NB4 (cell line): ENCODE measurements at places on chromosomes 16 and 17.
A peak's percentile ranks its signal among the peaks of the same experiment; 100 is the strongest.

DNA sequence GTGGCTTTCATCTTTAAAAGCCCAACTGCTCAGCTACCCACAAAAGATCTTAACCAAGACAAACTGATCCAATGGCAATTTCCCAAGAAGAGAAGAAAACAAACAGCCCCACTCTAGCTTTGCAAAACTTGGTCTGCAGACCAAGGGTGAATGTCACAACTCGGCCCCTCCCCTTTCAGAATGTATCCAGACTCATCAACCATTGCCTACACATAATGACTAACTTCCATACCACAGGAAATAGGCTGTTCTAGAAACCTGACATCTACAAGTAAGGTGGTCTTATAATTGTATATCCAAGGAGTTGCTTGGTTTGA, 16.0 kb downstream of the DCUN1D3 start:
- peak; percentile 48 for DNase-seq

- no peak for DNase-seq
Measured at GRCh38 chr17:83106913-83107655, 27.7 kb downstream of the METRNL start.

- DNase-seq = peak; percentile 55
Measured at GRCh38 chr17:29042679-29043538, at the start of gene PIPOX. TSS of gene PIPOX (plus strand) at chr17:29043141. CDS start at chr17:29043226, 85 bp downstream.

DNA sequence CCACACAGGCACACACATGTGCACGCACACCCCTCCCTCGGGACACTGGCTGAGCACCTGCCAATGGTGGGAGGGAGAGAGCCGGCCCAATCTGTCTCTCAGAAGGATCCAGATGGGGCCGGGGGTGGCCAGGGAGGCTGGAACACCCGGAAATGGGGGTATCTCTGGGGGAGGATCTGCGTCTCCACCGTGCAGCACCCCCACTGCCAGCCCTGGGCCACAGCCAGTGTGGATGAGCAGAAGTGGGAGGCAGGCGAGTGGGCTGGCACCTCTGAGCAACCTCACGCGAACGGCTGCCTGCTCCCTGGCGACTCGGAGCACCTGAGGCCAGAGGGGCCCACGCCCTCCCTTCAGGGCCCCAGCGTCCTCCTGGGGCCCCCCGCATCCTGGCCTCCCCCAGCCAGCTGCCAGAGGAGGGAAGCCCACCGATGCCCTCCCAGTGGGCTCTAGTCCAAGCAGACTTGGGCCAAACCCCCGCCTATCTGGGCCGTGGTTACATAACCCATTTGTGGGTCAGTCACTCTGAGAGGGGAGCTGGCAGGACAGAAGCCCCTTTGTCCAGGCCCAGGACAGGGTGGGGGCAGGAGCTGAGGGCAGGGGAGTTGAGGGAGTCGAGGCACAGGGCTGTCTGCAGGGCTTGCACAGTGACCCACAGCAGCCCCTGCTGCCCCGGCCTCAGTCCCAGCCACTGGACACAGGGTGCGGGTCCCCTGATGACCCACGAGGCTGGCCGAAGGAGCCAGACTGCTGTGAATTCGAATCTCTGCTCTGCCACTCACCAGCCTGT, 5.6 kb downstream of the CASKIN1 start:
- DNase-seq = no peak

- DNase-seq = no peak
Measured at GRCh38 chr16:27256861-27257260, 11.7 kb downstream of the NSMCE1 start.

- DNase-seq = no peak
Measured at GRCh38 chr17:51692917-51693316, 432.6 kb downstream of the UTP18 start.

GRCh38 chr16:71732587-71732986, 8.1 kb upstream of the PHLPP2 start:
- DNase-seq = no peak

GRCh38 chr16:65122724-65123395, 997 bp upstream of the CDH11 start:
- no peak for DNase-seq

- no peak for DNase-seq
Measured at GRCh38 chr16:23486480-23486879, 23.8 kb downstream of the GGA2 start.

DNA sequence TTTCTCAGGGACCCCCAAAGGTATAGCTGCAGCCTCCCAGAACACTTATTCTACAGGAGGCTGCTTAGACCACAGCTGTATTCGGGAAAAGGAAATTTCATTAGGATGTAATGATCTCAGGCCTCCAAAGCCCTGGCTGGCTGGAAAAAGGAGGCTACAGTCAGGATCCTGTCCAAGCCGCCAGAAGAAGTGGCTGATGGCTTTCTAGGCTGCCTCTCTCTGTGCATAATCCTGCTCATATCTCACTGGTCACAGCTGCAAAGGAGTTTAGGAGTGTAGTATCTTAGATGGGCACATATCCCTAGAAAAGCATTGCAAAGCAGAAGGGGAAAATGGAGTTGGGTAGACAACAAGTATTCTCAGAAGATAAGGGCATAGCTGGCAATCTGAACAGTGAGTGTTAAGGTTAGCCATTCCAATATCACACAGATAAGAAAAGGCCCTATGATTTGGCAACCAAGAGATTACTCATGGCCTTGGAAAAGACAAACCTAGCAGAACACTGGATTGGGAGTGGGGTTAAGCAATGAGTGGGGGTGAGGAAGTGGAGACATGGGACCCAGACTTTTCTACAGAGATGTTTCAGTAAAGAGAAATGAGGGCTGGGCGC, 26.0 kb upstream of the PRKCA start:
- DNase-seq = no peak

DNA sequence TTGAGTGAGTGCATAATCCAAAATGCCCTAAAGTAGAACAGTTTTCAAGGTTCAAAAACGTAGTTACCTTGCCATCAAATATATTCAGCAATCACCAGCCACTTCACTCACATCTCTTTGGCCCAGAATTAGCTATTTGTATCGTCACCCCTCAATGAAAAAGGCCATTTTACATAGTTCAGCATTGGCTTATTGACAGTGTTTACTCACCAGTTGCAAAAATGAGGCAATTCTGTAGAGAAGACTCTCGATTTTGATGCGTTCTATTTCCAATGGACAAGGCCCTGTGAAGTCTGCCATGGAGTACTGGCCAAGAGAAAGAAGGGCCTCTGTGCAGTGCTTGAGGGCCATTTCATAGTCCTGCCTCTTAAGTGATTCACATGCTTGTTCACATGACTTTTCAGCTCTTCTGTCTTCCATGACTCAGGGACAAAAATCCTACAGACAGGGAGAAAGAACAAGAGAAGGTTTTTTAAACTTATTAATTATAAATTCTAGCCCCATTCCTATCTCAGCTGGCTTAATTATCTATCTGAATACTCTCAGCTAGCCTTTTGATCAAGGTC, 26.5 kb downstream of the HELZ start:
- DNase-seq = no peak

DNA sequence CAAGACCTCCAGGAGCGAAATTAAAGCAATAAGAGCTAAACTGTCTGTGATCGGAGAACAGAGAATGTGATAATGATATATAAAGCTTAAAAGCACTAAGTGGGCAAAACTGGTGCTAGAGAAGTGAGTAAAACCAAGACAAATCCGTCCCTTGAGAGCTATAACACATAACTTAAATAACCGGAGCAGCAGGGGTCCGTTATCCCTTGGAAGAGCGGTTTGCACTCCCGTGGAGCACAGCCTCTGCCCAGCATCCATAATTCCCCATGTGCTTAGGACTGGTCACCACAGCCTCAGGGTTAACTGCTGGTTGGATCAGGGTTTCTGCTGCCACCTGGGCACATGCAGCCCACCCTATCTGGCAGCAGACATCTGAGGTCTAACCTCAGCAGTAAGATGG, 489.0 kb downstream of the NPIPA7 start:
- DNase-seq = no peak

DNA sequence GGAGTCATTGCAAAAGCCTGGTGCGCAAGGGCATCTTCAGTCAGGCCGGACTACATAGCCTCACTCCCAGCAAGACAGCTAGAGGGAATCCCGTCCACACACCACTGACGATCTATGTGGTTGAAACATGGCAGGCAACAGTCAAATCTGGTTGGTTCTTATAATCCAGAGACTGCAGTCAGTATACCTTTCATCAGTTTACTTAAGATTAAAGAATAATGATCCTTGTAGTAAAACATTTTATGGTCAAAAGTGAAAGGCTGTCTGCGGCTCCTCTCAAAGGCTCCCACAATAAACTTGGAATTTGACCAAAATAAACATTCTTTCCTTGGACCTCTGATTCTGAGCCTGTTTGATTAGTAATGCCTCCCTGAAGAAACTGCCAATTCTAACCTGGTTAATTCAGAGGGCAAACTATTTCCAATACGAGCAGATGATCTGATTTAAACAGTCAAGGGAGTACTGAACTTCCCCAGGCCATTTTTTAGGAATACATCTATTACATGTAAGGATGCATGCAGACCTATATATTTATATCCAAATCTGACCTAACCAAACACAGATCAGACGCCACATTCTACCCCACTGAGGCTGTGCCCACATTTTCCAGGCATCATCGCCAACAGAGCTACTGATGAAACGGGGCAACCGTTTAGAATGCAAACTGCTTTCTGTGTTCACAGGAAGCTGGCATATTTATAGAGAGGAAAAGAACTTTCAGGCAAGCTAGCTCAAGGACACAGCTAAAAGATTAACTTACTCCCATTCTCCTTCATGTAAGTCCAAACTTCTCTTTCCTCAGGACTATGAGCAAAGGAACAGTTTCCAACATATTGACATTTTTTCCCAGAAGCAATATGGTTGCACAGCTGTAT, 15.3 kb upstream of the TXNDC11 start:
- no peak for DNase-seq

GRCh38 chr16:87062569-87063442, 254.4 kb downstream of the C16orf95 start:
- DNase-seq = peak; percentile 90

DNA sequence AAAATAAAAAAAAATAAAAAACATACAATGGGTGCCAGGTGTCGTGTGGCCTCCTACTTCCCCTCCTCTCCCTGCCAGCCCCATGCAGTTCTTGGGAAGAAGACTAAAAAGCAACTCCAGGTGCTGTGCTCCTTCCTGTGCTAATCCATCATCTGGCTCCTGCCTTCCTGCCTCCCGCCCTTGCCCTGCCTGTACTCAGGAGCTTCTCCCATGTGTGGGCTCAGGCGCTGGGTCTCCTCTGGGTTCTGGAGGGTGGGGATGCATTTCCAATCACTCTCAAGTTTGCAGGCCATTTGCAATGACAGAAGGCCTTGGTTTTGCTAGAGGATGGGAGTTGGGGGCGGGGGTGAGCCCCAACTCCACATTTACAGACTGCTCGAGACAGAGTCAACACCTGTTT, 122.9 kb downstream of the SDK2 start:
- no peak for DNase-seq

GRCh38 chr17:82108496-82108945, 10.5 kb upstream of the FASN start:
- DNase-seq = no peak

DNA sequence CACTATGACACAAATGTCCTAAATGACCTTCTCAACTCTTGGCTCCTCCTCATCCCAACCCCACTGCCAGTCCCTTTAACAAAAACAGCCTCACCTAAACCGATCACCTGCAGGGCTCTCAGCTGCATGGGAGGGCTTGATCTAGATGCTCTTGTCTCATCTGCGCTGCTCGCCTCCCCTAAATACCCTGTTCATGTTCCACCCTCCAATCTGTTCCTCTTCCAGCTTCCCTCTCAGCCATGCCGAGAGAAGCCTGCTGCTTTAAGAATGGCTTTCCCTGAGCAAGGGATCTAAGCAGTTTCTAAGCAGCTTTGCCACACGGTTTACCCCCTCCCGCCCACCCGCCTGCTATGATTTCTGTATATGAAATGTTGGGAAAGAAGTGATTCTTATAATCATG, 23.7 kb downstream of the PIPOX start:
- DNase-seq = no peak

DNA sequence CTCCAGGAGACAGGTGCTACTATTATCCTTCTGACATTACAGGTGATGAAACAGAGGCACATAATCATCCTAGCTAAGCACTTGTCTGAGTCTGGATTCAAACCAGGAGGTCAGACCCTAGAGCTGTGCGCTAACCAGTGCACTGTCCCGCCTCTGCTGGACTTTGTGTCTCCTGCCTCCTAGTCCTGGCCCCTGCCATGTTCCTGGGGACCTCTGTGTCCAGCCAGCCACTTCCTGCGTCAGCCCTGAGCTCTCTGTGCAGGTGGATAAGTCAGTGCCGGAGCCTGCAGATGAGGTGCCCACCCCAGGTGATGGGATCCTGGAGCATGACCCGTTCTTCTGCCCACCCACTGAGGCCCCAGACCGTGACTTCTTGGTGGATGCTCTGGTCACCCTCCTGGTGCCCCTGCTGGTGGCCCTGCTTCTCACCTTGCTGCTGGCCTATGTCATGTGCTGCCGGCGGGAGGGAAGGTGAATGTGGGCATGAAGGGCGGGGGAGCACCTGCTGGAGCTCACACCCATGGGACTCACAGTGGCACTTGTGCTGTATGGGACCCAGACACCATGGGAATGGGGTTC, 4.2 kb downstream of the SGCA start:
- no peak for DNase-seq

GRCh38 chr17:64418506-64419339, 28.1 kb upstream of the PECAM1 start:
- DNase-seq = peak; percentile 74

DNA sequence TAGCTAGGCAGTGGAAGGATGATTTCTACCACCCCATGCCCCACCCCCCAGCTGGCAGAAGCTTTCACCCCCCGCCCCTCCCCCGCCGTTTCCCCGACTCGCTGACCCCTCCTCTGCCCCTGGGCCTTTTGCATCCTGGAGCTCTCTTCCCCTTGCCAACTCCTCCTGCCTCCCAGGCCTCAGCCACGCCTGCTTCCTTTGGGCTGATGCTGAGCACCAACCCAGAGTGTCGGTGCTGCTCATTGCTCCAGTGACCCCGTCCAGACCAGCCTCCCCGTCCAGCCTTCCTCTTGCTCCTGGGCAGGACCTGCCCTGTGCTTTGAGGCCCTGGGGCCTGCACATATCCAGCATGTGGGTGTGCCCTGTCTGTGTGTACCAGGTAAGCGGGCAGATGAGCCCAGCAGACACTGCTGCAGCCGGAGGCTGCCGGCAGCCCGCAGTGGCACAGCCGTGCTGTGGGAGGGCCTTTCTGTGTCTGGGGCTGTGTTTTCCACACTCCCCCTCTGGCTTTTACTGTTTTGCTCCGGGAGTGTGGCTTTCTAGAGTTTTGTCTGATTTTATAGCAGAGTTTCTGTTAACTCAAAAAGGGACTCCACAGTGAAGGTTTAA, 72.9 kb downstream of the JPH3 start:
- DNase-seq = no peak
